ENCODE measurements at places on chromosomes 12 and 14. TPM values are rescaled to one million over a fixed set of nuclear protein-coding genes. Genes with fewer than 3 reads are reported as not detected.

The SYNE3 gene
- total RNA-seq: 16.0 TPM

DNA sequence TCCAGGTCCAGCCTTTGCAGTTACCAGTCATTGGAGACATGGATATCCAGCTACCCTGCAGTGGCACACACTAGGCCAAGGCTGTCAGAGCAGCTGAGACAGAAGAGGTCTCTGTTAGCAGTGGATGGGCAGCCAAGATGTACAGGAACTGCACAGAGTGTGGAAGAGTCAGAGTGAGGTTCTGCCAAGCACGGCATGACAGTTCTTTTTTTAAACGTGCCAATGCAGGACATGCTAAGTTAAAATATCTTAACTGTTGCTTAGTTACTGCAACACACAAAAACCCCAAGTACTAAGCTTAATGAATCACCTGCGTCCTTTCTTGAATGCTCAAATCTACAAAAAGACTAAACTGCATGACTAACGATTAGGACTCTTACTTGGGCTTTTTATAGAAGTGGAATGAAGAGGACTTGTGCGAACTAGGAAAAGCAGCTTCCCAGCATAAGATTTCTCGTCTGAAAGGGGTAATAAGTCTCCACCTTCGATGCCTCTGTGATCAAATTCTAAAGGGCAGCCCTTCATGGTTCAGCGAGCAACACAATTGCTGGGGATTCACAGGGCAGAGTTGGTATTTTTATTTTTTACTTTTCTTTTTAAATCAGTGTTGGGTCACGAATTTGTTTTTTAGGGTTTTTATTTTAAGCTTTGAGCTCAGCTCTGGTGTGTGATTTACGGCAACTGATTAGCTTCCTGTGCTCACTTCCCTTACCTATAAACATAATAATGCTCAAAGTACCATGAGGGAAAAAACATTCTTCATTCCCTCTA is 20.6 kb downstream of the MAPK1IP1L start:
- DNase-seq: no peak

- DNase-seq: no peak
These were observed 72.3 kb downstream of the SRGAP1 start for GRCh38 chr12:63916561-63917476.

The PLEKHG7 gene
- total RNA-seq: not detected

DNA sequence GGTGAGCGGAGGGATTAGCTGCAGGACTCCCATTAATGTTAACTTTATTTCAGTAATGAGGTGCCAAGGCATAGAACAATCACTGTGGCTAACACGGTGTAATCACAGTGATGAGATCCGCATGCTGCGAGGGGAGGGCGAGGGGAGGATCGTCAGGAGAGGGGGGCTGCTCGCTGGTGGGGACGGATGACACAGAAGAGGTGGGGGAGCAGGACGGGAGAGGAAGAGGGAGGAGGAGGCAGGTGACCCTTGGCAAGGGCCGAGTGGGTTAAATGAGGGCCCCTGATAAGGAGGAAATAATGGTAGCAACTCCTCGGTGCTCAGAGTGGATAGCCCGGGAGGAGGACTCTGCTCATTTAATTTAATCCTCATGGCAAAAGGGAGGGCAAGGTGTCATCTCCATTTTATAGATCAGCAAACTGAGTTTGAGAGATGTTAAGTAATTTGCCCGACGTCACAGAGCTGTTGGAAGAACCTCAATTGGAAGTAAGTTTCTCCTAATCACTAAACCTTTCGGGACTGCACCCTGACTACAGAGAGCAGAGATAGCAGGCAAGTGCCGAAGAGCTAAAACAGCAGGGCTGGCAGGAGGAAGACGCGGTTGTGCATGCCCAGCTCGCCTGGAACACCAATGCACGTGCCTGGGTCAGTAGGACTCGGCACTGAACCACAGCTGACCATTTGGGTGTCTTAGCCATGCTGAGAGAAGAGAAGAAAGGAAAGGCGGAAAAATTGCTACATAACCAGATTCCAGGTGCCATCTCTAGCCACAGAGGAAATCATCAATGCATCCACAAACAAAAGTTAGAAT is 43.0 kb downstream of the SPRING1 start:
- DNase-seq: no peak

- DNase-seq: no peak
These were observed 1.0 kb downstream of the SERPINA5 start for GRCh38 chr14:94582199-94582750.

- DNase-seq: peak; percentile 91
These were observed at the start of gene ZFHX2 for GRCh38 chr14:23551266-23552028. Gene ZFHX2, minus strand, starts transcription at chr14:23551765. Its CDS starts 16,440 bp downstream, at chr14:23535325.

- no peak for DNase-seq
These were observed 263.4 kb upstream of the PLEKHG7 start for GRCh38 chr12:92439420-92439805.

DNA sequence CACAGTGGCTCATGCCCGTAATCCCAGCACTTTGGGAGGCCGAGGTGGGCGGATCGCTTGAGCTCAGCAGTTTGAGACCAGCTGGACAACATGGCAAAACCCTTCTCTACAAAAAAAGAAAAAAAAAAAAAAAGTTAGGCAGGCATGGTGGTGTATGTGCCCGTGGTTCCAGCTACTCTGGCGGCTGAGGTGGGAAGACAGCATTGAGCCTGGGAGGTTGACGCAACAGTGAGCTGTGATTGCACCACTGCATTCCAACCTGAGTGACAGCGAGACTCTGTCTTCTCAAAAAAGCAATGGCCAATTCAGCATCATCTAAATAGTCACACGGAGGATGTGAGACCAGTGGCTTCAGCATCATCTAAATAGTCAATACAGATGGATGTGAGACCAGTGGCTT is 10.4 kb upstream of the SAMD4A start:
- no peak for DNase-seq

The GDF3 gene
- not detected for total RNA-seq

- no peak for DNase-seq
These were observed 21.4 kb downstream of the TTC6 start for GRCh38 chr14:37616853-37617252.

The APOLD1 gene
- total RNA-seq: 28.0 TPM

DNA sequence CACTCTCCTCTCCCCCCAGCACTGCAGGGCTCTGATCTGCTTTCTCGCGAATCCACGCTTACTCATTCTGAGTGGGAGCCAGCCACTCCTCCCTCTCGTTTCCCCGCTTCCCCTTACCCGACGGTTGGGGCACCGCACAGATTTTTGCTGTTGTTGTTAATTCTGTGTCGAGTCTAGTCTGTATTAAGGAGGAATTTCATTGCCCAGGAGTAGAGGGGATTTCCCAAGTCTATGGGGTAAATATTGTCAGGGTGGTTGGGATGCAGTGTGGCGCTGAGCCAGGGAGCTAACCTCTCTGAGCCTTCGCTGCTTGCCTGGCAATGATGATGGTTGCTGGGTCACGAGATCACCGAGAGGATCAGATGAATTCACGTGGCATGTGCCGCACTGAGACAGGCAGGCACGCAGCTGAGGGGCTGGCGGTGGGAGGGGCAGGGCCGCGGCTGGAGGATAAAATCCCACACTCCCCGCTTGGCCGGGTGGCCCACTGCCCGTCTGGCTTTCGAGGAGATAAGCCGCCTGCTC is 18.5 kb downstream of the NCOR2 start:
- DNase-seq: peak; percentile 94

The MORN3 gene
- total RNA-seq: 4.9 TPM

The IKZF4 gene
- 4.0 TPM for total RNA-seq

The ERP27 gene
- total RNA-seq: 2.8 TPM

GRCh38 chr12:132354982-132355680 is 25.7 kb upstream of the GALNT9 start:
- DNase-seq: no peak

The STRN3 gene
- 39.4 TPM for total RNA-seq

- no peak for DNase-seq
These were observed 145.4 kb downstream of the TMTC2 start for GRCh38 chr12:82832096-82832495.

The AQP5 gene
- total RNA-seq: 48.4 TPM

The APAF1 gene
- total RNA-seq: 6.8 TPM

DNA sequence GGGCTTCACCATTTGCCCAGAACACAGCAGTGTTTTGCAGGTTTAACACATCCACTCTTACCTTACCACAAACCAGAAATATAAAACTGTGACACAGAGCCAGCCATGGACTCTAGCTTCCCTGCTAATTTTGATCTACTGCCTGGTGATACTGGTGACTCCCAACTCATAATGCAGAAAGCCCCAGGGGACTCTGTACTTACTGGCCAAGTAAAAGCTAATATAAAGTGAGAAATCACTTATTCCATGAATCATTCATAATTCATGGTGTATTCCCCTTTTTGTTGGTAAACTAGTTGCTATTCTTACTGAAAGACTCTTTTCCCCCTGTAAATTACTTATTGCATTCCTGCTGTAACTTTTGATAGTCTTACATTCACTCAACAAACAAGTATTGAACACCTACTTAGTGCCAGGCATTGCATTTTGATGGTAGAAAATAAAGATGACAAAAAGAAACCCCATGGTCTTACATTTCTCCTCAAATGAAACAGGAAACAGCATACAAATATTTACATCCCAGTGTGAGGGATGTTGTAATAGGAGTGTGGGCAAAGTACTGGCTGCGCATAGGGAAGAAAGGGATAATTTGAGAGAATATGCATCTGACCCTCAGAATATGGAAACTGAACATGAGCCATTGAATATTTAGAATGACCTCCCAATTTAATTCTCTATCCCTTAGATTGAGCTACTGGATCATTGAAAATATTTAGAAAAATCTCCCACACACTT is 279.6 kb downstream of the PDZRN4 start:
- no peak for DNase-seq
